ENCODE measurements at places on chromosomes 13 and 19. TPM values are rescaled to one million over a fixed set of nuclear protein-coding genes. Genes with fewer than 3 reads are reported as not detected.
A peak's percentile ranks its signal among the peaks of the same experiment; 100 is the strongest.

LRP3 gene
- total RNA-seq, result 21.6 TPM

FGF14 gene
- 4.6 TPM for total RNA-seq

PSPN gene
- total RNA-seq, result 2.2 TPM

DNA sequence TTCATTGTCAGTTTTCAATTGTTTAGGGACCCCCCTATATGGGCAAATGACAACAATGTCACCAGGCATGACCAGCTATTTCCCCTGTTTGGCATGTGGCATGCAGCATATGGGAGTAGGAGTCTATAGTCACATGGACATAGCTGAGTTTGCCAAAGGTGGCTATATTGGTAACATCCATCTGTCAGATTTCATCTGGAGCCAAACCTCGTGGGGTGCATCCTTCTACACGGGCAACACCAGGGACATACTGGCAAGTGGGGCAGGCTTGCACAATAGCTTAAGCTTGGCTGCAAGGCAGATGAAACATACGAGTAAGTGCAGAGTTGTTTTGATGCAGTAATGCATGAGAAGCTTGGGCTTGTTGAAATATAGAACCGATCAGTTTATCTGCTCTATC, 24.5 kb upstream of the ZNF816 start:
- DNase-seq, result no peak

DNA sequence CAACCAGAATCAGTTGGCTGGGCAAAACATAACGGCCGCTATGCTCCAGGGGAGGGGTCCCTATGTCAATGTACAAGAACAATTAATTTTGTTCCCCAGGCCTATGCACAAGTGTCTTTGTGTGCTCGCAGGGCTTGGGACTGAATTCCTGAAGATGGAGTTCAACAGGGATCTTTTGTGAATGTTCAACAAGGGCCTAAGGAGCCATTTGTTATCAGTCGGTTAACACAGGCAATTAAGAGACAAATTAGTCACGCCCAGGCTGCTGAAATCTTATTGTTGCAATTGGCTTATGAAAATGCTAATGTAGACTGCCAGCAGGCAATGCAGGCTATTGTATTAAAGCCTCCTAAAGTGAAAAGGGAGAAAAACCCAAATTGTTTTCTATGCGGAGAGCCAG, 117.5 kb downstream of the ZNF429 start:
- DNase-seq, result no peak

DNA sequence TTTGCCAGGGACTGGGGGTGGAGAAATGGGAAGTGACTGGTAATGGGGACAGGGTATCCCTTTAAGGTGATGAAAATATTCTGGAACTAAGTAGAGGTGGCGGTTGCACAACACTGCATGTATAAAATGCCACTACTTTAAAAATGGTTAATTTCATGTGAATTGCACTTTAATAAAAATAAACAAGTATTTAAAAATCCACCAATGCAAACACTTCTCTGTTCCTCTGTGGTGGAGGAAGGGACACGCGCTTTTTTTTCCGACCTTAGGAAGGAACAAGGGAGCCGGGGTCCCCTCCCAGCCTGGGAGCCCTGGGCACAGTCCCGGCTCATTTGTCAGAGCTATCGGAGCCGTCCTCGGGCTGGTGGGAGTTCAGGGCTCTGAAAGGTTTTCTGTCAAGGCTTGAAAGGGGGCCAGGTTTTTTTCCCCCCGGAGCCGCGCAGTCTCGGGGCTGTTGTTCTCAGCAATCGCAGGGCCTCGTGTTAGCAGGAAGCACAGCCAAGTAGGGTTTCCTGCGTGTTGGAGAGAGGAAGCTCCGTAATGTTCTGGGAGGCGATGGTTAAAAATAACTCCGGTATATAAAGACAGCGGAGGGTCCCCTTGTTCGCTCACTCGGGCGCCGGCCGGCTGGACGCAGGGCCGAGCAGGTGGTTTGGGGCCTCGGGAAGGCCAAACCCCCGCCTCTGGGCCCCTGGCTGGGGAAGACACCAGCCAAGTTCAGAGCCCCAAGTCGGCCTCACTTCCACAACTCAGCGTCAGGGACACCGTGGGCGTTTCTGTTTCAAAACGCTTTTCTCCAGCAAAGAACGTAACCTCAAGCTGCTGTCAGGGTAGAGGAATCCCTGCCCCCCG, 41.2 kb upstream of the KLF2 start:
- peak; percentile 89 for DNase-seq

DNA sequence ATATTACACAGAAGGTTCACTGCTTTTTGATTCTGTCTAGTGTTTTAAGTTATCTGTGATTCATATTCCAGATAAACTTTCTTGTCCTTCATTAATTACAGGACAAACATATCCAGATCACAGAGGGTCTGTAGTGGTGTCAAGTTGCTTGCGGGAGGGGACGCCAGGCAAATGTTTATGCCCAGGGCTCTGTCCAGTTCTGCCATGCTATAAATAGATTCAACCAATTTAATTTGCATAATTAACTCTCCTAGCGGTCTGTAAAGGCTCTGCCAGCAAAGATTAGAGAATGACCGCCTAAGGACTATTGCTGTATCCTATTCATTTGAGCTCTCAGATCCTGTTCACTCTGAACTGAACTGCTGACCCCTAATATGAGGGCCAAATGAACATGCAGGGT, 59.7 kb upstream of the TRPC4 start:
- DNase-seq, result no peak

Measured in aorta (tissue), 5 donors.